ENCODE measurements at places on chromosomes 2 and 18.
A peak's percentile ranks its signal among the peaks of the same experiment; 100 is the strongest.

DNA sequence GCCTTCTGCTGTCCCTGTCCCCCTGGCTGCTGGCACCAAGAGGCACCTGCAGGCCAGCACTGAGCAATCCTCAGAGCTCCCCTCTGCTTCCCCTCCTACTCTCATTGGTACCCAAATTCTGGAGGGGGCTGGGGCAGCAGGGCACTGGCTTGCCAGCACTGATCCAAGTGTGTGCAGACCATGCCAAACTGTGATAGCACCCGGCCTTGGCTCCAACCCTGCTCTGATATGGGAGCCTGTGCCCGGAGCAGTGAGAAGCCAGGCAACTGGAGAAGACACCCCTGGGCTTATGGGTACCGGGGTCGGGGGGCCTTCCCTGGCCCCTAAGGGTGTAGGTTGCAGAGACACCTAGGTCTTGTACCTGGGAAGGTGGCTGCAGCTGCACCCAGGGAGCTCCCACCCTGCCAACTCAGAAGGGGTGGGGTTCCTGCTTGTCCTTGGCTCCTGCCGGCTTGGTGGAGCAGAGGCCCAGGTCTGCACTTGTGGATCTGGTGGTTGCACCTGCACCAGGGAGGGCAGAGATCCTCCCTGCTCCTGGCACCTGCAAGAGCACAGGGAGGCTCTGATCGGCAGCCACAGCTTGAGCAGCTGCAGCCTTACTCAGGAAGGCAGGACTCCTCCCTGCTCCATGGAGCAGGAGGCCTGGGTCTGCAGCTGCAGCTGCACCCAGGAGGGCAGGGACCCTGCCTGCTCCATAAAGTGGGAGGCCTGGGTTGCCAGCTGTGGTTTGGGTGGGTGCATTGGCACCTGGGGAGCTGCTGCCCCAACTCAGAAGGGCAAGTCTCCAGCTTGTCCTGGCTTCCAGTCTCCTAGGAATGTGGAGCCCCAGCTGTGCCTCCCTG, 96.3 kb downstream of the BCL2L11 start:
- DNase-seq: no peak

DNA sequence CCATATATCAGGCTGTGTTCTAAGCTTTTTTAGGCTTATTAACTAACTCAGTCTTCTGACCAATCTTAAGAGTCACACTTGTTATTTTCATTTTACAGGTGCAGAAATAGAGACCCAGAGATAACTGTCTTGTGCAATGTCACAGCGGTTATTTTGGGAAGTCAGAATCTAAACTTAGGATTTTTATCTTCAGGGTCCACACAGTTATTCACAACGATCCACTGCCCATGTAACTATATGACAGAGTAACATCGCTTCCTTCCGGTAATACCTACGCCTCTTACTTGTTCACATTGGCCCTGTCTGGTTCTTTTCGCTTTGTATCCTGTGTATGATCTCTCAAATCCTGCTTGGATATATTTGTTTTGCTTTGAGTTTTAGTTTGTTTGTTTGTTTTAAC, 631.7 kb downstream of the LRP1B start:
- DNase-seq: no peak

GRCh38 chr2:115161081-115161770, 718.8 kb downstream of the DPP10 start:
- peak; percentile 50 for DNase-seq

DNA sequence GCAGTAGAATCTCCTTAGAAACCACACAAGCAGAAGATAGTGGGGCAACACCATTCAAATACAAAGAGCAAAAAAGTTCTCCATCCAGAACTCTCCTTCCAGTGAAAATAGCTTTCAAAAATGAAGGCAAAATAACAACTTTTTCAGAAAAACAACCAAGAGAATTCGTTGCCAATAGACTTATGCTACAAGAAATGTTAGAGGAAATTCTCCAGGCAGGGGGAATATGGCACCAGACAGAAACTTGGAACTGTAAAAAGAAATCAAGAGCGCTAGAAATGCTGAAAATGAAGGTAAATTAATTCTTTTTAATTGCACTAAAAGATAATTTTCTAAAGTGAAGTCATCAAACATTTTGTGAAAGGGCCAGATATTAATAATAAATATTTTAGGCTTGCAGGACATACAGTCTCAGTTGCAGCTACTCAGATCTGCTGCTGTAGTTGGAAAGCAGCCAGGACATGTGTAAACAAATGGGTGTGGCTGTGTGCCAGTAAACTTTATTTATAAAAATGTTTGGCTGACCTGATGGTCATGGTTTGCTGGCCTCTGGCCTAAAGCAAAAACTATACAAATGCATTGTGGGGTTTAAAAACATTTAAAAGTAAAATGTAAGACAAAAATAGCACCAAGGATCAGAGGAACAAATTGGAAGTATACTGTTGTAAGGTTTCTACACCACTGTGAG, 73.7 kb upstream of the TGFA start:
- DNase-seq: no peak

DNA sequence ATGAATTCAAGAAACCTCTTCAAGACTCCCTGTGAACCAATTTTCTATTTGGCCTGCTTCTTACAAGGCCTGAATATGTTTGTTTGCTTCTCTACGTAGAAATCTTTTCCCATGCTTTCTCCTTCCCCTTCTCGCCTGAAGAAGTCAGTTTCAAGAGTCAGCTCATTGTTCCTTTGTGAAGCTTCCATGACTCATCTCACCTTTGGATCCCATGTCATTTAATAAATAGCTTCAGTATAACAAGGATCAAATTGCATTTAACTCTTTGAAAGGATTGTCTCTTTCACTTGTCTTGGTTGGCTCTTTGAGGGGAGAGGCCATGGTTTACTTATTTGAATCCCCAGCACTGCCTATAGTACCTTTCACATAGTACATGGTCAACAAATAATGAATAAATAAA, 28.4 kb downstream of the CPS1 start:
- peak; percentile 28 for DNase-seq

DNA sequence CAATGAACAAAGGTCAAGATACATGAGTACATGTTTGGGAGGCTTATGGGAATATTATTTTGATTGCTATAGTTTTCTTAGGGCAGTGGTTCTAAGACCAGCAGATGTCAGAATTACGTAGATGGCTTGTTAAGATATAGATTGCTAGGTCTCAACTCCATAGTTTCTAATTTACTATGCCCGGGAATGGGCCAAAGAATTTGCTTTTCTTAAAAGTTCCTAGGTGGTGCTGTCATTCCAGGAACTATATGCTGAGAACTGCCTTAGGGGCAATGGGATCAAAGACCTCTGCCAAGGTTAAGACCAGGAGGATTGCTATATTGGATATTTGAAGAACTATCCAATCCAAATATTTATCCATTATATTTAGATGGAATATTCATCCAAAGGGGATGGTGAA, 141.8 kb downstream of the FSIP2 start:
- no peak for DNase-seq

- DNase-seq: no peak
These were observed 87.9 kb downstream of the ZEB2 start for GRCh38 chr2:144431998-144432397.

Data from urothelium cell line (cell line).